NCI-H2029 (cell line): ENCODE measurements at places on chromosomes 2 and 18.

- no peak for DNase-seq
Measured at GRCh38 chr18:74292541-74292858, 737 bp upstream of the CYB5A start.

DNA sequence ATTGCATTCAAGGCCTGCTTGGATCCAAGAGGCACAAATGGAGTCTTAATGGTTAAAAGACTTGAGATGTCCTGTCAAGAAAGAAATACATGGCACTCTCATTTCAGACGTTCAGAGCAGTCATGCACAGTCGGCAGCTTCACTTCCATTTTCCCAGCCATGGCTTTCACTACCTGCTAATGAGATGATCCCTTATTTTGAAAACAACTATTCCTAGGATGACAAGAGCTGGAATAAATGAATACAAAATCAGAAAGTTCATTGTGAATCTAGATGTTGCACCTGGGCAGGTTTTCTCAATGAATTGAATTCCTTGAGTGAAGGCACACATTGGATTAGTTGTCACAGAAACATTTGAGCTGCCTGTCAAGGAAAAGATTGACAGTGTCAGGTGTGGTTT lies 25.7 kb downstream of the ABCG5 start:
- DNase-seq: no peak

DNA sequence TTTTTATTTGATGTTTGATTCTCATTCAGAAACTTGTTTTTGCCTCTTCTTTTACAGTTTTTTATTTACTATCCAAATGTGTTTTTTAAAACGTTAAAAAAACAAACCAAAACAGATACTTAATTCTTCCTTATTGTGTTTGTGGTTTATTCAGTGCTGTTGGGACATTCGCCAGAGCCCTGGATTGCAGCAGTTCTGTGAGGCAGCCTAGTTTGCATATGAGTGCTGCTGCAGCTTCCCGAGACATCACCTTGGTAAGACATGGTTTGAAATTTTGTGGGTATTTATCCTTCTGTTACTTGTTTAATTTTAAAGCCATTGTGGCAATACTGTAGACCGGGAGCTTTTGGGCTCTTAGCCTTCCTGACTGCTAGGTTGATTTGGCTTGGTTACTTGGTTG lies 91.2 kb downstream of the MTA3 start:
- no peak for DNase-seq

DNA sequence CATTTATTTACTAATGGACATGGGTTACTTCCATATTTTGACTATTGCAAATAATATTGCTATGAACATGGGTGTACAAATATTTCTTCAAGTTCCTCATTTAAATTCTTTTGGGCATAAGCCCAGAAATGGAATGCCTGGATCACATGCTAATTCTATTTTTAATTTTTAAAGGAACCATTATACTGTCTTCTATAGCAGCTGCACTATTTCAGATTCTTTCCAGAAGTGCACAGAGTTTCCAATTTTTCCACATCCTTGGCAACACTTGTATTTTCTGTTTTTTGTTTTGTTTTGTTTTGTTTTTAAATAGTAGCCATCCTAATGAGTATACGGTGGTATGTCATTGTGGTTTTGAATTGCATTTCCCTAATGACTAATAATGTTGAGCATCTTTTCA lies 8.5 kb upstream of the RALBP1 start:
- no peak for DNase-seq

DNA sequence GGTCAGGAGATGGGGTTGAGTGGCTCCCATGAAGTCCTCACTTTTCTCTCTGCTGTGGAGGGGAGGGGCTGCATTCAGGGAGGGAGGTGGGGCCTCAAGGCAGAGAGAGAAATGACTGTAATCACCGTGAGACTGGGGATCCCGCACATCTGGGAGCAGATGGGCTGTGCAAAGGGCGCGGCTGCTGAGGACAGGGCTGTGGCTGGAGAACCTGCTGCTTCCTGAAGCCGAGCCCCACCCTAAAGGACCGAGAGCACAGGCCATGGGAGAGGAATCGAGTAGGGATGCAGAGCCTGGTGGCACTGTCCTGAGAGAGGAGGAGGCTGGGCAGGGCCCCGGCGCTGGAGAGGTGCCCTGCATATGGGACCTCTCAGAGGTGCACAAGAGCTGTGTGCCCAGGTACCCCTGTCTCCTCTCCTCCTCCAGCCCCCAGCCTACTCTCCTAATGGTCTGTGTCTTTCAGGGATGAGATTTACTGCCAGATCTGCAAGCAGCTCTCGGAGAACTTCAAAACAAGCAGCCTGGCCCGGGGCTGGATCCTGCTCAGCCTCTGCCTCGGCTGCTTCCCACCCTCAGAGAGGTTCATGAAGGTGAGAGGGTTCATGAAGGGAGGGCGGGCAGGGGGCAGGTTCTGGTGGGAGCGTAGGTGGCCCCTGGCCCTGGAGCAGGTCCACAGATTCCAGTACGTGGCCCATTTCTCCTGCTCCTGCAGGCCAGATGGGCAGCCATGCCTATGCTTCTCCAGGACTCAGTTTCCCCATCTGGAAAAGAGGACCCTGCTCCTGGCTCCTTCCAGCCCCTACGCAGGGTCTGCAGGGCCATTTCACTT lies 25.9 kb upstream of the GPR17 start:
- no peak for DNase-seq
